Small intestine (tissue), 16 donors: ENCODE measurements at places on chromosomes 2 and 18. TPM values are rescaled to one million over a fixed set of nuclear protein-coding genes. Genes with fewer than 3 reads are reported as not detected.

ASXL3 gene
- 0.09 TPM for polyA plus RNA-seq

DNA sequence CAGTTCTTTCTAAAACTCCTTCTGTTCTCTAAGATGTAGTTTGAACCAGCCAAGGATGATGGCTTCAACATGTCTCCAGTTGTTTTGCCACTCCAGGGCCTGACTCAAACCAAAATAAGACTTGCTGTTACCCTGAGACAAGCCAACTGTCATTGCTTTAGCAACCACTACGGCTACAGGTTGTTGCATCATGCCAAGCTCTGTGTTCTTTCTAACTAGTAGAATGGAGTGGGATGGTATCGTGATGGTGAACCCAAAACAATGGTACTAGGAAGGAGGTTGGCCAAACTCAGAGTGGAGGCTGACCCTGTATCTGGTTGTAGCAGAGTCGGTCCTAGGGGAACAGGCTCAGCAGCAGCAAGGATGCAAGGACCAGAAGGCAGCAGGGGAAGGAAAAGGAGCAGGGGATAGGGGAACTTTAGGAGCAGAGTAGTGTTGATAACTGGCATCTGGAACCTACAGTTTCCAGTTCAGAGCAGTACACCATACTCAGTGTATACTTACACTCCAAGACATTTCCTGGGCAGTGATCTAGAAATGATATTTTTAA, 51.6 kb downstream of the PDK1 start:
- no peak for DNase-seq

CFAP65 gene
- not detected for polyA plus RNA-seq

MAPRE3 gene
- polyA plus RNA-seq: 9.0 TPM

DNA sequence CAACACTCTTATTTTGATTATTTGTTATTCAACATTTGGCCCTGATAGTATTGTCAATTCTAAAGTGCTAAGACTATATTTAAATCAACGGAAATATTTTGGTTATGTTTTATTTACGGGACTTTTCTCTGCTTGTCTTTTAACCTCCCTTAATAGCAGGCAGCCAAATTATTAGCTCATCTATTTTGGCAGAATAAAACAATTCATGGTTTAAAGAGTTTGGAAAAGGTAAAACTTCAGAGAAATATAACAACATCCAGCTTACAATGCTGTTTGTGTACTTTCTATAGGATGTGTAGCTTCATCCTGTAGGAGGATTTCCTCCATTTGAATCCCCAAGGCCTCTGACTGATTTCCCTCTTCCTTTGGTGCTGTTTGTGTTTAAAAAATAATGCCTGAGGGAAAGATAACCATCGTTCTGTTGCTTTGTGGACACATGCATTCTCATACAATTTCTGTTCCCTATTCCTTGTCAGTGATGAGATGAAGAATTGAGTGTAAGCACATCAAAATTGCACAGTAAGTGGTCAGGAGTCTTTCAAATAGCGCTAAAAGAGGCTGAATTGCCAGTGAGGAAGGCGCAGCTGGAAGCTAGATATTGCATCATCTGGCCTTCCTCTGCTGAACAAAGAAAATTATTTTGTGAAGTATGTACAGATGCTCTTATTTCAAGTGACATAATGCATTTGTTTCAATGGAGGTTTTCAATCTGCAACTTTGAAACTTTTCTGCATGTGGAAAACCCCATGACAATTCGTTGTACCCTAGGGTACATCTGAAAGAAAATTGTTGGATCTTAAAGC, 80.3 kb downstream of the CD28 start:
- peak; percentile 11 for DNase-seq

ACVR1C gene
- 1.2 TPM for polyA plus RNA-seq

SP5 gene
- polyA plus RNA-seq: 0.54 TPM

GRCh38 chr2:129061069-129061768, 742.6 kb upstream of the HS6ST1 start:
- no peak for DNase-seq

GRCh38 chr2:62147610-62148301, 48.2 kb upstream of the B3GNT2 start:
- DNase-seq: no peak

HMSD gene
- not detected for polyA plus RNA-seq

DNA sequence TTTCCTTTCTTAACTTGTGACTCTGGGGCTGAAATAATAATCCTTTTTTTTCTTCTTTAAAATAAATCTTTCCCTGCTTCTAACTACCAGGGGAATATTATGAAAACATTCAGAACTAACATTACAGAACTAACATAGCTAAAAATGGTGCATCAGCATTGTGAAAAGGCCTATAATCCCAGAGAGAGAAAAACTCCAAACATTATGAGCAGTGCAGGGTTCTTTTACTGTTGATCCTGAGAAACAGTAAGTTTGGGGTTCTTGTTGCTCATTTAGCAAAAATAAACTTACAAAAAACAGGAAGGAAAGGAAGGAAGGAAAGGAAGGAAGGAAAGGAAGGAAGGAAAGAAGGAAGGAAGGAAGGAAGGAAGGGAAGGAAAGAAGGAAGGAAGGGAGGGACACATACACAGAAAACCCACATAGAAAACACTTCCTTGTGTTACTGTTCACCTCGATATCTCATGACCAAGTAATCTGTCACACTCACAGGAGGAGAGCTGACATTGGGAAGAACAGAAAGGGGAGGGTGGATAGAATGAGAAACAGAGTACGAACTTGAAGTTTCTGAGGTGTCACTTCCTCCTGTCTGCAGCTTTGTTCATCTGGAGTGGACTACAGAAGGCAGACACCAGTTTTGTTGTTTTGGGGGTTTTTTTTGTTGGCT, 18.4 kb upstream of the PIK3C3 start:
- no peak for DNase-seq

BABAM2 gene
- polyA plus RNA-seq: 19.5 TPM

GRCh38 chr2:190367091-190367490, 23.7 kb downstream of the INPP1 start:
- DNase-seq: no peak

L3MBTL4 gene
- polyA plus RNA-seq: 2.6 TPM

DNA sequence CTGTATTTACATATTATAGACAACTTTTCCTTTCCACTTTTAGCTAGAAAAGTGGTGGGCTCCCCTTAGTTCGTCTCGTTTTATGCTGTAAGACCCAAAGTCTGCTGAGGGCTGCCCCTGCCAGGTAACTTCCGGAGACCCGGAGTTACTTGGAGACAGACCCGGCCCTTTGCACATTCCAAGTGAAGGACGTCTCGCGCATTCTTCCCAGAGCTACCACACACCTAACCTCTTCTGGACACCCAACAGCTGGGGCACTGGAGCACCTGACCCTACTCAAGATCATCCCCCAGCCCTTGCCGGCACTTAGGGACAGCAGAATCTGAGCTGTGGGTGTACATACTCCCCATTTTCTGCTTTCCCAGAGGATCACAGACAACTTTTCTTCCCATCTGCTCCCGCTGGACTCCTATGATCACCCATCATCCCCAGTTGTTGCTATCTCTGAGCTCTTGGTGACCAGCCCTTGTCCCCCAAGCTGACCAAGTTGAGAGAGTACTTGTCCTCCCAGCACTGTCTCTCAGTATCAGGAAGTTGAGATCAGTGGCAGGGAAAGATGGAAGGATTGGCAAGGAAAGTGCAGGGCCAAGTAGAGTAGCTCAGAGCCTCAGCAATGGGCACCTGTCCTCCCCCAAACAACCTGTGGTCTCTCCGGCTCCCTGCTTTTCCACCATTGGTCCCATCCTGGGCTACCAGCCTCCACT, 8.4 kb upstream of the SATB2 start:
- DNase-seq: no peak

CCDC85A gene
- polyA plus RNA-seq: 1.2 TPM

- DNase-seq: no peak
Observed at GRCh38 chr2:150413910-150414309, 73.6 kb downstream of the RND3 start.

- no peak for DNase-seq
Observed at GRCh38 chr2:26179446-26179913, 6.6 kb downstream of the GAREM2 start.

GRCh38 chr18:75293591-75293990, 83.0 kb downstream of the TSHZ1 start:
- DNase-seq: no peak

GRCh38 chr2:98808546-98808945, 77.6 kb upstream of the MGAT4A start:
- DNase-seq: no peak

TXNL1 gene
- 70.3 TPM for polyA plus RNA-seq

DNA sequence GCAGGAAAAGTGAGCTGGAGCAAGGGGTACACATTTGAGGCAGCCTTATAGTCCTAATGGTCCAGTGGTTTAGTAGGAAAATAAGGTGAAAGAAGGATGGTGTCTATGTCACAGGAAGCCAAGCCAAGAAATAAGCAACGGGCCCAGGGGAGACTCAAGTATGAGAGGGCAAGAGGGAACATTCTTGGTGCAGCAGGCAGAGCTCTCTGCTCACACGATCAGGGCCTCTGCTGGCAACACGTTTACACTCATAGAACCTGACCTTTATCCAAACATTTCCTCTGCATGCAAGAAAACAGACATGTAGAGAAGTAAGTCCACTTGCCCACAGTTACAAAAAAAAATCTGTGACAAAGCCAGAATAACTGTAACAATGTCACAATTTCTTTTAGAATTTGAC, 32.6 kb upstream of the LRRC30 start:
- no peak for DNase-seq

GRCh38 chr2:220127311-220127710, 499.9 kb downstream of the SLC4A3 start:
- DNase-seq: no peak

DNA sequence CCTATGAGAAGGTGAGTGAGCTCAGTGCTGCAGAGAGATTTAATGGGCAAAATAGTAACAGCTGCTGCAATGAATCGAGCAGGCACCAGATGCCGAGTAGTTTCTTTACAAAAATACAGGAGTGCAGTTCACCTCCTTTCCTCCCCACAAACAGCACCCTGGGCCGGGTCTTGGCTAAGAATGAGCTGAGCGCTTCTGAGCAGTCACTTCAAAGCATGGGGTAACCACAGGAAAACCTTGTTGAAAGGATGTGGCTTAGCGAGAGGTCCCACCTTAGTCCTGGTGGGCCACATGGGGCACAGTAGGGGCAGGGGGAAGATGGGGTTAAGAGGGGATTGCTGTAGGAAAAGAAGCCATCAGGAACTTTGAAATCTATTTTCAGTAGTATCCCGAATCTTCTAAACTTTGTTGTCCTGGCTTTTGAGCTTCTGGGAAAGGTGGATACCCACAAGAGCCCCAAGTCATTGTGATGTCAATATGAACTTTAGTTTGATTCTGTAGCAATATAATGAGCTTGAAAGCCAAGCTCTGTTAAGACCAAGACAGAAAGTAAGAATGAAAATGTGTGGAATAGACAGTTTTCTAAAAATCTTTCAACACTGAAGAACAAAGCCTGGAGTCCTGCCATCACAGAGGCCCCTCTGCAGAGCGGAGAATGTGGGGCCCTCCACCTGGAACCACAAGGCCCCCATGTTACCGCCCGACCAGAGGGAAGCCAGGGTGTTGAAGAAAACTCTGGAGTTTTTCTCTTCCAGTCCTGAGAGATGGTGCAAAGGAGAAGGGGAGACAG, 101.0 kb upstream of the ZNF236 start:
- DNase-seq: no peak

AMER3 gene
- 0.45 TPM for polyA plus RNA-seq

- DNase-seq: peak; percentile 40
Observed at GRCh38 chr2:191436368-191437055, 191.3 kb downstream of the MYO1B start.

ALLC gene
- not detected for polyA plus RNA-seq

MYO5B gene
- polyA plus RNA-seq: 133 TPM

GRCh38 chr18:78627551-78628346, 351.9 kb upstream of the SALL3 start:
- no peak for DNase-seq

DNA sequence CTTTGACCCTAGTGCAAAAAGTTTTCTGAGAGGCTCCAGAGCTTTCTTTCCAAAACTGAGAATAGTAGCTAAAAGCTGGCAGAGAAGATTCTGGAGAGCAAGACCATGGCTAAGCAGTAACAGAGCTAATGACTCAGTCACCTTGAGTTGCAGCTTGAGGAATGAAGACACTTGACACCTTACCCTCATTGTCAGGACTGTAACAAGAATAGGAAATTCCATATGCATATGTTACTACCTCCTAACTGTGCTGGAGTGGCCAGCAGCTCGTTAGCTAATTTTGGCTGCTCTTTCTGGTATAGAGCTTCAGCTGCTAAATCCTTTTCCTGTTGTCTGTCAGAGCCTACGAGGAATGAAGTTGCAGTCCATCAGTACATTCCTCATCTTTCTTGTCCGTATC, 68.6 kb upstream of the LHCGR start:
- no peak for DNase-seq

STK16 gene
- polyA plus RNA-seq: 40.6 TPM

- DNase-seq: no peak
Observed at GRCh38 chr18:62085756-62086155, 101.1 kb downstream of the PIGN start.

MOGAT1 gene
- polyA plus RNA-seq: not detected
